Activated CD4-positive, alpha-beta T cell treated with anti-CD3 and anti-CD28 coated beads, Interleukin-2, amount 10 ng/mL, durations not matched to agents 7 days and 5 days (primary cell): ENCODE measurements at places on chromosomes 4 and X. TPM values are rescaled to one million over a fixed set of nuclear protein-coding genes. Genes with fewer than 3 reads are reported as not detected.
A peak's percentile ranks its signal among the peaks of the same experiment; 100 is the strongest.

- no peak overlapping the region for H3K4me3 ChIP-seq
- H3K4me1 ChIP-seq, result no peaks in the 10 kb centered on the region
- no peaks in the 10 kb centered on the region for H3K27me3 ChIP-seq
- H3K27ac ChIP-seq, result no peak overlapping the region
- no peak for DNase-seq
Observed at GRCh38 chr4:122901247-122902010, 21.0 kb downstream of the NUDT6 start.

GRCh38 chr4:167854881-167855280 is 237.5 kb upstream of the ANXA10 start:
- H3K4me1 ChIP-seq, result no peaks in the 10 kb centered on the region
- H3K4me3 ChIP-seq, result no peak overlapping the region
- H3K27me3 ChIP-seq, result no peaks in the 10 kb centered on the region
- no peak for DNase-seq
- H3K36me3 ChIP-seq, result no peaks in the 10 kb centered on the region

GRCh38 chr4:184662236-184662635 is 12.7 kb downstream of the PRIMPOL start:
- H3K4me3 ChIP-seq, result no peak overlapping the region
- H3K36me3 ChIP-seq, result peaks cover 20% of the 10 kb centered on the region
- peaks cover 9% of the 10 kb centered on the region for H3K4me1 ChIP-seq
- no peaks in the 10 kb centered on the region for H3K27me3 ChIP-seq

DNA sequence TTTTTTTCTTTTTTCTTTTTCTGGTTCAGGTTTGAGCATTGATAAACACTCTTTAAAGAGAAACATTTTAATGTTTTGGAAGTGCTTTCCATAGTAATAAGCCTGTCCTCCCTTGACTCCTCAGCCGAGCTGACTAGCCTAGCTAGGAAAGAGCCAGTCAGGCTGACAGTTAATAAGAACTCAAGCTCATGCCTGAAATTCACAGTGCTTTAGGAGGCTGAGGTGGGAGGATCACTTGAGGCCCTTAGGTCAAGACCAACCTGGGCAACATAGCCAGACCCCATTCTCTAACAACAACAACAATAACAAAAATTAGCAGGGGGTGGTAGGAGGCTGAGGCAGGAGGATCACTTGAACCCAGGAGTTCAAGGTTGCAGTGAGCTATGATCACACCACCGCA is 53.4 kb upstream of the ZCCHC13 start:
- no peaks in the 10 kb centered on the region for H3K27me3 ChIP-seq
- DNase-seq, result no peak
- no peak overlapping the region for H3K4me3 ChIP-seq
- H3K36me3 ChIP-seq, result peaks cover 14% of the 10 kb centered on the region
- no peak overlapping the region for H3K27ac ChIP-seq
- no peaks in the 10 kb centered on the region for H3K4me1 ChIP-seq

The KCND1 gene
- total RNA-seq, result 3.6 TPM

DNA sequence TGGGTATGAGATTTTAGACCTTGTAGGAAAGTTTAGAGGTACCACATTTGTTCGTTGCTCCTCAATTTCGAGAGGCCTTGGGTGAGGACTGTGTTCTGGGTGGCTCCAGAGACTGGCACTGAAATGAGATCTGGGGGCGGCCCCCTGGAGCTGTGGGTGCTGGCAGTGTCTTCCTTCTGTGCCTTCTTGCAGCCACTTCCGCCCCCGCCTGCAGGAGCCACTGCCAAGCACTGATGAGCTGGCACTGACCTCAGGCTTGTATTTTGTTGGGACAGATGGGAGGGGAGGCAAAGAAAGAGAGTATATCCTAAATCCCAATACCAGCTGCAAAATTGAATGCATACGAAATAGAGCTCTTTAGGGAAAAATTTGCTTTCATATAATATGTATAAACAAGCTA is 64.5 kb upstream of the CLDN34 start:
- DNase-seq, result no peak
- H3K36me3 ChIP-seq, result no peaks in the 10 kb centered on the region
- no peaks in the 10 kb centered on the region for H3K4me1 ChIP-seq
- no peak overlapping the region for H3K27ac ChIP-seq
- H3K27me3 ChIP-seq, result peaks cover 3% of the 10 kb centered on the region
- H3K4me3 ChIP-seq, result no peak overlapping the region

DNA sequence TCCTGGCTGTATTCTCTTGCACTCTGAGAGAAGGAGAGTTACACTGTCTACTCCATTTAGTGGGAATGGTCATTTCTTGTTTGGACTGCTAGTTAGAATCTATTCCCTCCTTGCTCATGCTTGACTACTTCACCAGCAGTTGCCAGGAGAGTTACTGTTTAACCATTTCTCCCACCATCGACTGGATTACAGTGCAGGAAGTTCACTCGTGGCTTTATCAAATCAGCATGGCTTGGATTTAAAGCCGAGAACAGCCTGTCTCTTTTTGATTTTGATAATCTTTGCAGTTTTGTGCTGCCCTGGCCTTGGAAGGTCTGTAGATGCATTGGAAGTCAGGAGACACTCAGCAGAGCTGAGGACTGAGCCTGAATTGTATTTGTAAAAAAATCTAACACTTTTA is 3.2 kb downstream of the GBA3 start:
- H3K4me3 ChIP-seq, result no peak overlapping the region
- DNase-seq, result no peak
- H3K27ac ChIP-seq, result no peak overlapping the region
- H3K27me3 ChIP-seq, result peaks cover 4% of the 10 kb centered on the region
- no peaks in the 10 kb centered on the region for H3K4me1 ChIP-seq

DNA sequence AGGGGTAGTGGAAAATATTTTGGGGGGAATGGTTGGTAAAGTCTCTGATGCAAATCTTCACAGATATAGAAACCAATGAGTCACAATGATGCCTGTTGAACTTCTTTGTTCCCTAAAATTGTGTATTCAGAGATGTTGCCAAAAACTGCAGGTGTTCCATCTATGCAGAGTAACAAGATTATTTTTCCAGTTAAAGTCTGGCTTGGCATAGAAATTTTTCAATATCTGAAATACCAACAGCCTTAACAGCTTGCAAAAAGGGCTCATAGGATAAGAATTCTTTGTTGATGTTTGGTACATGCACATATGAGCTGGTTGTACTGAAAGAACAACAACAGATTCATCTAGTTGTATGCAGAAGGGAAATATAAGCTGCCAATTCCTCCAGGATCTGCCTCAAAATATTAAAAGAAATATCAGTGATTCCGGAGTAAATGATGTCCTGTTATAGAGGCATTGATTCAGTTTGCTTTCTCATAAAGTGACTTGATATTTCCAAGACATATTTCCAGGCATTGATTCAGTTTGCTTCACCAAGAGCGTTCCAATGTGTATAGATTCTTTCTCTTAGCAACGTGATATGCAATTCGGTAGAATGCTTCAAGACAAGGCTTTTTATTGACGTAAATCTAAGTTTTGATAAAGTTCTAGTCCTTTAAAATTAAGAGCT is 564.4 kb downstream of the TMA16 start:
- no peaks in the 10 kb centered on the region for H3K4me1 ChIP-seq
- H3K27me3 ChIP-seq, result no peaks in the 10 kb centered on the region
- no peak for DNase-seq
- no peak overlapping the region for H3K27ac ChIP-seq
- H3K36me3 ChIP-seq, result no peaks in the 10 kb centered on the region

The CCDC149 gene
- not detected for total RNA-seq

The L1CAM gene
- 1.9 TPM for total RNA-seq

The DHRSX gene
- total RNA-seq, result 15.5 TPM

The FGB gene
- total RNA-seq, result not detected

The TMPRSS11D gene
- total RNA-seq, result not detected

The UPF3B gene
- 11.8 TPM for total RNA-seq

- no peak for DNase-seq
- no peak overlapping the region for H3K4me3 ChIP-seq
- H3K27ac ChIP-seq, result no peak overlapping the region
- peaks cover 12% of the 10 kb centered on the region for H3K4me1 ChIP-seq
Observed at GRCh38 chr4:3362431-3363287, 69.8 kb downstream of the RGS12 start.

DNA sequence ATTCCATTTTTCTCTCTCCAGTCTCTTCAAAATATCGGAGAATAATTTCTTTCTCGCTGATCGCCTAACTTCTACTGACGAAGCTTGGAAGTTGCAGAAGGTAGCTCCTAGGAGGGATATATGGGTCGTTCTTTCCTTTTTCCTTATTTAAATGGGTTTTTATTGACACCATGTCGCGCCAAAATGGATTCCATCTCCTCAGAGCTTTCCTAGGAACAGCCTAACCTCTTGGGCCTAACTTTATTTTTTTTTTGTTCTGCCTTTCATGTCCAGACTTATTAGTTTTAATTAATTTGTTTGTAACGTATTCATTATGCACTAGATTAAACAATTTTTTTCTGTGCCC is 359.4 kb upstream of the ZCCHC13 start:
- peaks cover 18% of the 10 kb centered on the region for H3K4me1 ChIP-seq
- H3K36me3 ChIP-seq, result peaks cover 13% of the 10 kb centered on the region
- peak overlapping the region; percentile 98 for H3K27ac ChIP-seq
- H3K4me3 ChIP-seq, result peak overlapping the region; percentile 93

- H3K4me3 ChIP-seq, result no peak overlapping the region
- no peaks in the 10 kb centered on the region for H3K27me3 ChIP-seq
- H3K4me1 ChIP-seq, result peaks cover 12% of the 10 kb centered on the region
Observed at GRCh38 chr4:105232374-105232773, 85.7 kb downstream of the TET2 start.

- no peak for DNase-seq
- H3K36me3 ChIP-seq, result no peaks in the 10 kb centered on the region
- no peak overlapping the region for H3K4me3 ChIP-seq
- H3K27ac ChIP-seq, result no peak overlapping the region
Observed at GRCh38 chrX:66680451-66680850, 41.6 kb upstream of the EDA2R start.

DNA sequence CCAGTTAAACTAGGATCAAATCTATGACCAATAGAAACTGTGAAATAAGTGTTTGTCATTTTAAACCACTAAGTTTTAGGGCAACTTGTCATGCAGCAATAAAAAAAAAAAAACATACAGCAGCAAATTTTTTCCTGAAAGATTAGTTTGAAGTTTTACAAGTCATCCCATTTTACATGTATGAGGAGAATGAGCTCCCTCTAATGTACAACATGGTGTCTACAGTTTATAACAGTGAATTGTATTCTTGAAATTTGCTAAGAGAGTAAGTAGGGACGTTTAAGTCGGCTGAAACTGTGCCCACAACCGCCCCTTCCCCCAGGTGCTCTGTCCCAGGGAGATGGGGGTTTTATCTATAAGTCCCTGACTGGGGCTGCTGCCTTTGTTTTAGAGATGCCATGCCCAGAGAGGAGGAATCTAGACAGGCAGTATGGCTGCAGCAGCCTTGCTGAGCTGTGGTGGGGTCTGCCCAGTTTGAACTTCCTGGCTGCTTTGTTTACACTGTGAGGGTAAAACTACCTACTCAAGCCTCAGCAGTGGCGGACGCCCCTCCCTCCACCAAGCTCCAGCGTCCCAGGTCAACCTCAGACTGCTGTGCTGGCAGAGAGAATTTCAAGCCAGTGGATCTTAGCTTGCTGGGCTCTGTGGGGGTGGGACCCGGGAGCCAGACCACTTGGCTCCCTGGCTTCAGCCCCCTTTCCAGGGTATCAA is 499.3 kb upstream of the CT83 start:
- no peaks in the 10 kb centered on the region for H3K27me3 ChIP-seq
- no peak for DNase-seq
- no peaks in the 10 kb centered on the region for H3K4me1 ChIP-seq
